Bronchial epithelial cell (primary cell): ENCODE measurements at places on chromosomes 11 and 22.

GRCh38 chr22:48588151-48588877, 1239.4 kb downstream of the BRD1 start:
- DNase-seq: no peak

- no peak for DNase-seq
Measured at GRCh38 chr11:10650630-10651029, 42.9 kb downstream of the IRAG1 start.

GRCh38 chr22:35918456-35918855, 110.2 kb downstream of the RBFOX2 start:
- DNase-seq: no peak

- DNase-seq: no peak
Measured at GRCh38 chr22:45886540-45886939, 90.4 kb downstream of the WNT7B start.

DNA sequence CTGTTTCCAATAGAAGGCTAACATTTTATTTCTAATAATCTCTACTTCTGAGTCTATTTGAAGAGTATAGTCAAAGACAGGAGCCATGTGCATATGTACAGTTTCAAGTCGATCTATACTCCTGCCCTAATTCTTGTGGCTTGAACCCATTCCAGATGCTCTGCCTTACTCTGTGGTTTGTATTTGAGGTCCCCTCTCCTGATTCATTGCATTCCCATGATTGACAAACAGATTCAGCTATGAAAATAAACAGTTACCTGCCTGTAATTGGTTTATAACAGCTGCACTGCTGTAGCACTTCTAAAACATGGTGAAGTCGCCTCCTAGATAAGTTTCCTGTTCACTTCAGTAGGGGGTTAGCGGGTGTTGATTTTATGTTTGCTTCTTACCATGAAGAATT, 138.7 kb downstream of the SOX6 start:
- no peak for DNase-seq

DNA sequence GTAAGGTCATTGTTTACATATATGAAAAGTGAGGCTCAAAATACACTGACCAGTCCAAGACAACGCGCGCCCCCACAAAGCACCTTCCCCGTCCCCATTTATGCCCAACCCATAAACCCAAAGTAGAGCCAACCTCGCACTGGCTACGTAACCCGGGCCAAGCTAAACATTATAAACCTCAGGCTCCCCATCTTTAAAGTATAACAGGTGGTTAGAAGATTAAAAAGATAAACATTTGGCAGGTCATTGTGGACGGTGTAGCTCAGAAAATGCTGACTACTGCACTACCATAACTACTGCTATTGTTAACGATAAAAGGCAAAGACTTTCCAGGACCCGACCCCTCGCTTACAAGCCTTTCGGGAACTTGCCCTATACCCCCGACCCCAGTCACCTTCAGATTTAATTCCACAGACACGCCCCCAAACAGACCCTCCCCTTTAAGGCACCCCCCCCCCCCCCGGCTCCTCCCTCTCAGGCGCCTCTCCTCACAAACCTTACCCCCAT, 470 bp downstream of the NUMA1 start:
- DNase-seq: no peak

DNA sequence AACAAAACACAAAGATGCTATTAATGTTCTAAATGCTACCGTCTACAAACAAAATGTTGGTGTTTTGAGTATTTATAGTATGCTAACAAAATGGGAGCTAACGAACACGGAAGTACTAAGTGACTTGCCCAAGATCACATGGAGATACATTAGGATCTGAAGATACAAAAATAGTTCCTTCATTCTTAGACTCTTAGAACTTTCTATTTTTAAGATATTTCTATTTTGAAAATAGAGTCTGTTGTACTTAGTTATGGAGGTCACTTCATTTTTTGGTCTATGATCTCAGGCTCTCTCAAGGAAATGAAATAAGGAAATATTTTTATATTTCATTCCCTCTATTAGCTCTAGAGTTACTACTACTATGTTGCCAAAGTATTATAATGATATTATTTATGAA, 64.2 kb downstream of the APOL5 start:
- DNase-seq: no peak

DNA sequence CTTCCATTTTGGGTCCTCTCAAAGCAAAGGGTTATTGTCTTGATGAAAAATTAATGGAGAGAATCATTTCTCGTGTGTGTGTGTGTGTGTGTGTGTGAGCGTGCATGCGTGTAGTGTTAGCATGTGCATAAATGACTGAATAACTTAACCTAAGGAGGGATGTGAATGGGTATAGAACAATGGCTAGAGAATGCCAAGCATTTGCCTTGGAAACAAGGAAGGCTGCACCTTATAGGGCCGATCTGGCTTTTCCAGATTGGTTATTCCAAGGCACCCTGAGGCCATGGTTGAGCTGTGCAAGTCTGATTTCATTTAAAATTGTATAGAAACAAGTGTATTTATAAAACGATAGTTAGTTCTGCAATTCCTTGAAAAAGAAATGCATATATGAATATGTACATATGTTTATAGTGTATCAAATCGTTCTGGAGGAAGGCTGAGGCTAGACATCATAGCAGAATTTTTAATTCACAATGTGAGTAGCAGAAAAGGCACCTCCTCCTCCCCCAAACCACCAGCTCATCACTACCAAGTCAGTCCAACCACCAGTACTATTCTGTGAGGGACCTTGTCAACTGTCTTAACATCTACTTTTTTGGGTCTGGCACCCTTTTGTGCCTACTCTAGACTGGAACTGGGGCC, 322.7 kb upstream of the ISX start:
- no peak for DNase-seq

GRCh38 chr11:87122852-87123251, 85.1 kb downstream of the TMEM135 start:
- DNase-seq: no peak

DNA sequence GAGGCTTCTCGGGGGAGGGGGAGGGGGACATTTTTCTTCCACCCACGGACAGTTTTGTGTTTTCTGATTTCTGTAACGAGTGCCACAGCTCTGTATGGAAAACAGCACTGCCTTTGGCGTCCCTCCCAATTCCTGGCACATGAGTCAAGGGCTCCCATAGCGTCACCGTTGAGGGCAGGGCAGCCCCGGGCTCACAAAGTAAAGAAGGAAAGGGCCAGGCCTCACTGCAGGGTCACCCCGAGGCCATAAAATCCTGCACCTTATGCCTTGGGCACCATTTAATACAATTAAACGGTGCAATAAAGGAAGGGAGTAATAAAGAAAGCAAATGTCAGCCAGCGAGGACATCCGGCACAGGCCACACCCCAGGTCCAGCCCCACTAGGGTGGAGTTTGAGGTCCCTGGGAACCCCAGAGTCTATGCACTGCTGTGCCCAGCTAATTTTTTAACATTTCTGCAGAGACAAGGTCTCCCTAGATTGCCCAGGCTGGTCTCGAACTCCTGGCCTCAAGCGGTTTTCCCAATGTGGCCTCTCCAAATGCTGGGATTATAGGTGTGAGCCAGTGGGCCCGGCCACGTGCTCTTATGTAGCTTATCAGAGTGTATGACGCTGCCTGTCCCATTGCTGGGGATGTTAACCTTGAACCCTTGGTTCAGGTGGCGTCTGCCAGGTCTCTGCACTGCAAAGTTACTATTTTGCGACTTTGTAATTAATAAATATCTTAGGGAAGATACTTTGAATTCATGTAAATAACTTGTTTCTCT, 13.6 kb upstream of the MUC2 start:
- DNase-seq: peak; percentile 73

DNA sequence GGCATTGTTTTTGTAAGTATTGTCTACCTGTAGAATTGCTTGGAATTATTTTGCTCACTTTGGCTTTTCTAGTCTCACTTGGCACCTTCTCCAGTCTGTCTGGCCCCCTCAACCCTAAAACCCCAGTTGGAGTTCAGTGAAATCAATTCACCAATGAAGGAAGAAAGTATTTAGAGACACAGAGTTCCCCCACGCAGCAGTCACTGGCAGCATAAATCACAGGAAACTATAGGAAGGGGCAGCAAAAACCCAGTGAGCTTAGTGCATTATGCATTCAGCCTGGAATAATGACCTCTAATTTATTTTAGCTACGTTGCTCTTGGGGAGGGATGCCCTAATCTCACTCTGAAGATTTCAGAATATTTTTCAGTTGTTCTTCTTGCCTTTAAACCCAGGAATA, 204.7 kb upstream of the BLID start:
- no peak for DNase-seq

DNA sequence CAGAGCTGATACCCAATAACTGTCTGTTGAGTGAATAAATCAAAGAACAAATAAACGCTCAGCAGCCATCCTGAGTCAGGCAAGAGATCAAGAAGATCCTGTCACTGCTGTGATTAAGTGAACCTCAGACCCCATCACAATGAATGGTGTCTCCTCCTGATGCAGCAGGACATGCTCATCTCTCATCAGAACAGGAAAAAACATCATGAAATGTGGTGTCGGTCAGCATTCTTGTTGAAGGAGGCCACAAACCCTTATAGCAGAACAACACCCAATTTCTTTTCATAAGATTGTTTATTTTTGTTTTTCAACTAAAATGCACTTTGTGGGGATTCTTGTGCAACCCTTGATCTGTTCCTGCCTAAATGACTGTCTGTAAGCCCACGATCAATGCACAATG, 60.3 kb downstream of the SYTL2 start:
- DNase-seq: no peak

DNA sequence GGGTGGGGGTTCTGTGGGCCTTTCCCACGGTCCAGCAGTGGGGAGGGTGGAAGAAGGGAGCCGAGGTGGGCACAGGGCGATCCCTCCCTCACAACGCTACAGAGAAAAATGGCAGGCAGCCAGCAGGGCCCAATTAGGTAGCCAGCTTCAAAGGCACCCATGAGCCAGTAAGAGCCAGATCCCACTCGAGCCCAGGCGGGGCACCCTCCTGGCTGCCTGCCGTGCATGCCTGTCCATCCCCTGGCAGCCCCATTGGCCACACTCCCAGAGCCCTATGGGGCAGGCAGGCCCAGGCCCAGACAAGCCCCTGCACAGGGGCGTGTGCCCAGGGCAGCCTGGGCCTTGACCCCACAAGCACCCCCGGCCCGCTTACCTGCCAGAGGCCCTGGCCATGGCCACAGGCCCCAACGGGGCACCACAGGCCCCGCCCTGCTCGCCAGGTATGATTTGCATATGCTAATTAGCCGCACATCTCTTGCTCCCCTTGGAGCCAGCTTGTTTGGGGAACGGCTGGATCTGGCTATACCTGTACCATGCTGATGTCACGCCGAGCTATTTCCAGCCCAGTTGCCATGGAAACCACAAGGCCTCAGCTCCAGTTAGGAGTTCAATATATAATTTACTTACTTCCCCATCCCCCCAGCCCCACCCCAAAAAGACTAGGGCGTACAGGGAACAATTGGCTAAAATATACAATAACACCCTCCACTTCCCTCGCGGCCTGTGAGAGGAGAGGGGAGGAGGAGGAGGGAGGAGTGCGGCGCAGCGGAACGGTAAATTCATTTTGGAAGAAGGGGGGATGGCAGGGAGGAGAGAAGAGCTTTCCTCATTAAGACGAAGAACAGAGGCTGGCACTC, 47.5 kb upstream of the TCF20 start:
- DNase-seq: peak; percentile 53

DNA sequence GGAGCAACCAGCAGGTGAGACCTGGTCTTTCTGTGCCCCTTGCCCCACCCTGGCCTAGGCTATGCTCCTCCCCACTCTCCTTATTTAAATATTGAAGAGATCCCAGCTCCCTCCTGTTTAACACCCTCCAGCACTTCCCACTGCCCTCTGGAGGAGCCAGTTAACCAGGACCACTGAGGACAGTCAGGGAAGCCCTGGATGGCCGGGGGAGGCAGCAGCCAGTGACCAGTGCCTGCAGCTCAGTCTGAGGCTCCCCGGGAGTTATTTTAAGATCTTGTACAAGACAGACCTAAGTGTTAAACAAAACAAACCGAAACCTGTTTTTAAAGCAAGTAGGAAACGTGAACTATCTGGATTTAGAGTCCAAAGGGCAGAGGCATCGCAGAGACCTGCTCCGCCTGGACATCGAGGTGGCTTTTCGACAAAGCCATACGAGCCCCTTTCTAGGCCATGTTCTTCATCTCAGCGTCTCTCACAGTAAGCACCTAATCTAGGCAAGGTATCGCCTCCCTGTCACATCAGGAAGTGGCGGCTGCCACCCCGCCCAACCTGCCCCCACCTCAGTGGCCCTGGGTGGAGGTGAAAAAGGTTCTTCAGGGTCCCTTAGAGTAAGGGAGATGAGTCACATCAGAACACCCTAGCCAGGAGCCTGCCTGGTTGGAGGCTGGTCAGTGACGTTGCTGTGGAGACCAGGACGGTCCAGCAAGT, 35.2 kb downstream of the TRMU start:
- no peak for DNase-seq

GRCh38 chr22:25359601-25360261, 140.3 kb downstream of the CRYBB2 start:
- DNase-seq: no peak

DNA sequence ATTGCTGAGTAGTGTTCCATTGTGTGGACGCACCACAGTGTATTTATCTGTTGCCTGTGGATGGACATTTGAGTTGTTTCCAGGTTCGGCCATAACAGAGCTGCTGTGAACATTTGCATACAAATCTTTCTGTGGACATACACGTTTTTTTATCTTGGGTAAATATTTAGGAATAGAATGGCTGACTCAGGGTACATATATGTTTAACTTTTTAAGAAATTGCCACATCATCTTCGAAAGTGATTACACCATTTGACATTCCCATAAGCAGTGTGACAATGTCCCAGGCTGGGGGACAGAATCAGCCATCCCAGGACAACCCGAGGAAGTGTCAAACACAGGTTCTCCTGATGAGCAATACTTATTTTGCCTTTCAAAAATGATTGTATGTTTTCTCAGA, 87.9 kb downstream of the OSBP2 start:
- peak; percentile 26 for DNase-seq

GRCh38 chr22:32926600-32926999, 125.1 kb downstream of the TIMP3 start:
- DNase-seq: peak; percentile 53

DNA sequence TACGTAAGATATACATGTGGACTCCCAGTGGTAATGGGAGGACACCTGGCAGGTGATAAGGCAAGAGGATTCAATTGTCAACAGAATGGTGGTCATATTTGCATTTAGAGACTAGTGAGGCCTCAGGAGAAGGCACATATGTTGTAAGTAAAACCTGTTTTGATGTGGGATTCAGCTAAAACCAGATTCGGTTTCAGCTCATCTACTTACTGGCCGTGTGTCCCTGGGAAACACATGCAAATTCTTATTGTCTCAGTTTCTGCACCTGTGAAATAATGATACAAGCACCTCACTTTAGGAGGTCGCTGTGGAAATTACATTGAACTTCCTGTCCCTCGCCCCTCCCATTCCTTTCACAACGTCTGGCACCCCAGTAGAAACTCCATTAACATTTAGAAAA, 78.9 kb upstream of the FIBIN start:
- no peak for DNase-seq

DNA sequence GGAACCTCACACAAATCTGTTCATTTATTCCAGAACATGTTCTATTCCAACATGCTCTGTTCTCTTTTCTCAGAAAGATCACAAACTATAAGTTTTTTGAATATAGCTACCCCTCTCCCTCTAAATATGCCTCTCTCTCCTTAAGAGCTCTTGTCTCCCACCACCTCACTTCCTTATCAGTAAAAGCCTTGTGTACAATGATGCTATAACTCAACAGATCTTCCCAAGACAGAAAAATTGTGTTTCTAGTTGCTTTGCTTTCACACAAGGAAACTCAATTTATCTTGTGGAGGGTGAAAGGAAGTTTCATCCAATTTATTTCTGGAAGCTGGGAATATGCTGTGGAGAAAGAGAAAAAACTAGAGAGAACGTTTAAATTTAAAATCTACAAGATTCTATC, 64.4 kb downstream of the FAM76B start:
- no peak for DNase-seq

- DNase-seq: no peak
Measured at GRCh38 chr11:97309291-97309690, 919.5 kb downstream of the JRKL start.

- DNase-seq: peak; percentile 65
Measured at GRCh38 chr22:31857247-31857646, 87.1 kb upstream of the YWHAH start.
